ENCODE measurements at places on chromosomes 4 and X. TPM values are rescaled to one million over a fixed set of nuclear protein-coding genes. Genes with fewer than 3 reads are reported as not detected.

The ODAPH gene
- total RNA-seq = not detected

The PCDH7 gene
- 40.5 TPM for total RNA-seq

The SLC16A2 gene
- 0.53 TPM for total RNA-seq

DNA sequence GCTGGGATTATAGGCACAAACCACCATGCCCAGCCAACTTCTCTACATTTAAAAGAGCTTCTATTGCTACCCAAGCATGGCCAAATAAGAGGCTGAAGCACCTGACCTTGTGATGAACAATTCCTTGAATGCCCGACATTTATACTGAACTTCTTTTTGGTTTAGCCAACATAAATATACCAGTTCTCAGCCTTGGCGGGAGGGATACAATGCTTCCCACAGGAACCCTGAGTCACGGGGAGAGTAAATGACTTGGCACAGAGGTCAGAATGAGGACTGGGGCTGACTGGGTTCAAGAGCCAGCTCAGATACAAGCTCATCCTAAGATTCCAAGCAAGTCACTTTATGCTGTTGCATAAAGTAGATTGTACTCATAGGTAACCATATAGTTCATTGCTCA, 6.1 kb downstream of the HOPX start:
- DNase-seq = peak; percentile 41

GRCh38 chr4:80101792-80102116, 28.7 kb upstream of the ANTXR2 start:
- DNase-seq = no peak

GRCh38 chrX:87634361-87634760, 116.8 kb downstream of the KLHL4 start:
- DNase-seq = no peak

DNA sequence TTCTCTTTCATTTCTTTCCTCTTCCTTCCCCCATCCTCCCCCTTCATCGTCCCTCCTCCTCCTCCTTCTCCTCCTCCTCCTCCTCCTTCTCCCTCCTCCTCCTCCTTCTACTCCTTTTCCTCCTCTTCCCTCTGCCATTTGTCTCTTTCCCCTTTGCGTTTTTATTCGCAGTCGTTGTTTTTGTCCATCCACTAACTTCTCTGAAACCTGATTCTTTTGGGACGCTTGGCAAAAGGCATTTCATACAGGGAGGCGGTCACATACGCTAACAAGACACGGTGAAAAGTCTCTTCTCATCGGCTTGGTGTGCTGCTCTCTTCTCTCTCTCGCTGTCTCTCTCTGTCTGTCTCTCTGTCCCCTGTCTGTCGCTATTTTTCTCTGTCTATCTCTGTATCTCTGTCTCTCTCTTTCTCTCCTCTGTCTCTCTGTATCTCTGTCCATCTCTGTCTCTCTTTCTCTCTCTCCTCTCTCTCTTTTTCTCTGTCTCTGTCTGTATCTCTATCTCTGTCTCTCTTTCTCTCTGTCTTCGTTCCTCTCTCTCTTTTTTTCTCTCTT, 5.4 kb upstream of the SHOX start:
- DNase-seq = no peak

GRCh38 chrX:135273162-135273561, 21.3 kb downstream of the ETDA start:
- DNase-seq = no peak

DNA sequence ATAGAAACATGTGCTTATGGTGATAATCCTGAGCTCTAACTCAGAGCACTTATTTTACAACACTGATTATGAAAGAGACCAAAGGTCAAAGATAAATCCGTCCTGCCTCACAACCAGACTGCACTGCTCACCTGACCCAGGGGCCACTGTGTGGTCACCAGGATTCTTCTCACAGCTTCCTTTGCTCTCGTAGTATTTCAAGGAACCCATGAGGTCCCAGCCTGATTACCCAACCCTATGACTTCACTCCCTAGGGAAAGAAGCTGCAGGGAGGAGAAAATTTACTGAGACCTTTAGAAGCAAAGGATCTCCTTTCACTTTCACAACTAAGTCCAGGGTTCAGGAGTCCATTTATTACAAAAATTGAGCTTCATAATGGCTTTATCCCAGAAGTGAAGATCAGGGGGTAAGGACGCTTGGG, 9.6 kb downstream of the SLC25A5 start:
- peak; percentile 79 for DNase-seq

GRCh38 chr4:646460-646859, 21.1 kb downstream of the PDE6B start:
- DNase-seq = no peak

- DNase-seq = no peak
Measured at GRCh38 chr4:72828864-72829263, 240.7 kb downstream of the COX18 start.
